Activated CD8-positive, alpha-beta T cell treated with anti-CD3 and anti-CD28 coated beads, Interleukin-2, amount 10 ng/mL, durations not matched to agents 7 days and 5 days (primary cell): ENCODE measurements at places on chromosomes 7 and 10.
A peak's percentile ranks its signal among the peaks of the same experiment; 100 is the strongest.

DNA sequence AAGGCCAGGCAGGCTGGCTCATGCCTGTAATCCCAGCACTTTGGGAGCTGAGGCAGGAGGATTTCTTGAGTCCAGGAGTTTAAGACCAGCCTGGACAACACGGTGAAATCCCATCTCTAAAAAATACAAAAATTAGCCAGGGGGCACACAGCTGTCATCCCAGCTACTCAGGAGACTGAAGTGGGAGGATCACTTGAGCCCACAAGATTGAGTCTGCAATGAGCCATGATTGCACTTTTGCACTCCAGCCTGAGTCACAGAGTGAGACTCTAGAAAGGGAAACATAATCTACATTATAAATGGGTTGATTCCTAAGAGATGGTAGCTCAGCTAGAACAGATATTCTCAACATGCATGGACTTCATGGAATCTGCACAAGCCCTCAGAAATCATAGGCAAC is 6.3 kb upstream of the LIPF start:
- DNase-seq, result no peak

GRCh38 chr10:111186358-111186757 is 109.5 kb downstream of the ADRA2A start:
- no peak for DNase-seq

- no peak for DNase-seq
Measured at GRCh38 chr10:45433716-45434469, 59.9 kb downstream of the ALOX5 start.

DNA sequence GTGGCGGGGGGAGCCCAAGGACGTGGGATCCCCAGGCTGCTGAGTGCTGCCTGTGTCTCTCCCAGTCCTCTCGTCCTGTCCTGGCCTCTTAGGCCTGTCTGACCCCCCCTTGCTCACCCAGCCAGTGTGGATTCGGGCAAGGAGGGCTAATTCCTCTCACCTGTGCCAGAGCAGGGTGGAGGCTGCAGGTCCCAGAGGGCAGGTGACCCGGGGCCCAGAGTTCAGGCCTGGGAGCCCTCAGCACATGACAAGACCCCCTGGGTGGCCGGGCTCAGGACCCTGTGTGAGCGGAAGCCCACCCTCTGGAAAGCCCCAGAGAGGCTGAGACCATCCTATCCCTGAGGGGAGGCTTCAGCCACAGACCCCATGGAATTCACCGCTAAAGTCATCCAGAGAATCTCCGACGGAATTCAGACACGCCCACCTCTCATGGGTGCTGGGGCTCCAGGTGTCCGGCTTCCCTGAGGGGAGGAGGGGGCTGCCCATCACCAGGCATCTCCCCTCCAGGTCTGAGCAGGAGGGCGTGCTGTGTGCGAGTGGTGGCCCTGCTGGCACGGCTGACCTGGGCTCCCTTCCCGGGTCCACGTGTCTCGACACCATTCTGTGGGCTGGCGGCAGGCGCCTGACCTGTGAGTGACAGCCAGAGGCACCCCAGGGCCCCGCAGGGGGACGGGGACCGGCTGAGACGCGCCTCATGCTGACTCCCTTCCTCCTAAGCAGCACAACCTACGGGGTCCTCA is 5.0 kb downstream of the KNDC1 start:
- DNase-seq, result no peak

DNA sequence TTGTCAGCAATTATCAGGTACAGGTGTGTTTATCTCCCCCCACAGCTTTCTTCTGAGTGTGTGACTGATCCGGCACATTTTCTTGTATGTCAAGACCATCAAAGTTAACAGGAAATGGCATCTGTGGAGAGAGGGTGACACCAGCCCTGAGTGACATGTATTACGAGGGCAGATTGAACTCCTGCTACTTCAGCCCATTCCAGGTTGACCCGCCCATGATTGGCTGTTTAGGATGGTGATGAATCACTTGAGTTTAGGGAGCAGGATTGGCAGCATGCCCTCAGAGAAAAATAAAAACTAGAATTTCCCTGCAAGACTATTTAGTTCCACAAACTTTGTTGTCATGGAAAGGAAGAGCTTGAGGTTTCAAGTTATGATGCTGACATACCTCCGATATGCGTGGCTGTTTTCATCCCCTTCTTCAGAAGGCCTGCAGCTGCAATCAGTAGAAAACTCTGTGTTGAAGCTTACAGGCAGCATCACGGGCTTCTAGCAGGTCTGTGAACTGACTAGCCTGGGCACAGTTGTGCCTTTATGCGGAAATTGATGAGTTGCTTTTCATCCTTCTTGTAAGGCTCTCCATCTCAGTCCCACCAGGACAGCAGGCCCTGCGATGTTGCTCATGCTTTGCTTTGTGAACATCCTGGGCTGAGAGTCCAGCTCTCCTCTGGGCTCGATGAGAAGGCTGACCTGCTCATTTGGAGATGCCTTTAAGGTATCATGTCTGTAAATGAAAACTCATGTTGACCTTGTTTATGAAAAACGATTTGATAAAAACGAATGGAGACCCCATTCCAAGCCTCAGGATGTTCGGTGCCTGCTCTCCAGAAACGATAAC is 8.0 kb upstream of the CELF2 start:
- DNase-seq, result no peak

DNA sequence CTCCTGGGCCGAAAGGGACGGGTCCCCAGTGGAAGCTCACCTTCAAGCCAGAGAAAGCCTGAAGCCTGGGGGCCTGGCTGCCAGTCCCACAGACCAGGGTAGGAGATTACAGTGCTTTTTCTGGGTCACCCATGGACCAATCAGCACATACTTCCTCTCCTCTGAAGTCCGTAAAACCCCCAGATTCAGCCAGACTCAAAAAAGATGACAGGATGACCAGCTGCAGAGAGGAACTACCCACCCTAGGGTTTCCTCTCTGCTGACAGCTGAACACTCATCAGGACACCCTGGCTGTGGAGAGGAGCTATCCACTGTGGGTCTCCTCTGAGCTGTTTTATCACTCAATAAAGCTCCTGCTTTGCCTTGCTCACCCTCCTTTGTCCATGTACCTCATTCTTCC is 78.0 kb downstream of the SAMD9 start:
- no peak for DNase-seq

DNA sequence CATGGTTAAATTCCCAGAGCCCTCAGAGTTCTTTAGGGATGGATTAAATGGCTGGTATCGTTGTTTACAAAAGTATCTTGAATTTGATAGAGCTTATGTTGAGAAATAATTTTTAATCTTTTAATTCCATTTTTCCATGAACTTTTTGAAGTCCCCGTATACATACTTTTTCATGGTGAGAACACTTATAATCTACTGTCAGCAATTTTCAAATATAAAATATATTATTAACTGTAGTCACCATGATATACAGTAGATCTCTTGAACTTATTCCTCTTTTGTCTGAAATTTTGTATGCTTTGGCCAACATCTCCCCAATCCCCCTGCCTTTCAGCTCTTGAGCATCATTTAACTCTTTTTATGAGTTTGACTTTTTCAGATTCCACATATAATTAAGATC is 9.4 kb downstream of the EFCAB10 start:
- DNase-seq, result no peak

DNA sequence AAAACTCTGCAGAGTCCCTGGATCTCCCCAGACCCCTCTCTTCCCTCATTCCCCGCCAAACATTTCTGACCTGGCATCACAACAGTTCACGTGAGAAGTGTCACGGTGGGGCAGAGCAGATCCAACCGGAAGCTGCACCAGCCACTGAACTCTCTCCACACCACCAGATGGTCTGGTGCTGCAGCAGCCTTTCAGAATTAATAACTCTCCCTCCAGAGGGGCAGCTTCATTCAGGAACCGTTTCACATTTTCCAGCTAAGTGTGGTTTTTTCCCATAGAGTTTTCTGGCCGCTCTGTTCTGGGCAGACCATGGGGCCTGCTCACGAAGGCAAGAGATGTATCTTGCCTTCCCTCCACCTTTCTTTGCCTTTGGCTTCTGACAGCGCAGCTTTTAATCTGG is 486.7 kb upstream of the GALNT17 start:
- DNase-seq, result no peak

DNA sequence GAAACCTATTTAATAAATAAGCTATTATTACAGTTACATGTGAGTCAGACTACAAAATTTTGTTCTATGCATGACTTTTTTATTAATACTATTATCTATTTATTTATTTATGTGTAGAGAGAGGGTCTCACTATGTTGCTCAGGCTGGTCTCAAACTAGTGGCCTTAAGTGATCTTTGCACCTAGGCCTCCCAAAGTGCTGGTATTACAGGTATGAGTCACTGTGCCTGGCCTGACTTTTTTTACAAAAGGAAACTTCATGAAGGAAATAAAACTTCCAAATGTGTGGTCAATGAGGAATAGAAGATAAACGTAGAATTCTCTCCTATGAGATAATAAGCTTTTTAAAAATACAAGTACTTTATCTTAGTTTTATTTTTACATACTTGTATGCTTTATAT is 19.0 kb downstream of the COL28A1 start:
- no peak for DNase-seq

DNA sequence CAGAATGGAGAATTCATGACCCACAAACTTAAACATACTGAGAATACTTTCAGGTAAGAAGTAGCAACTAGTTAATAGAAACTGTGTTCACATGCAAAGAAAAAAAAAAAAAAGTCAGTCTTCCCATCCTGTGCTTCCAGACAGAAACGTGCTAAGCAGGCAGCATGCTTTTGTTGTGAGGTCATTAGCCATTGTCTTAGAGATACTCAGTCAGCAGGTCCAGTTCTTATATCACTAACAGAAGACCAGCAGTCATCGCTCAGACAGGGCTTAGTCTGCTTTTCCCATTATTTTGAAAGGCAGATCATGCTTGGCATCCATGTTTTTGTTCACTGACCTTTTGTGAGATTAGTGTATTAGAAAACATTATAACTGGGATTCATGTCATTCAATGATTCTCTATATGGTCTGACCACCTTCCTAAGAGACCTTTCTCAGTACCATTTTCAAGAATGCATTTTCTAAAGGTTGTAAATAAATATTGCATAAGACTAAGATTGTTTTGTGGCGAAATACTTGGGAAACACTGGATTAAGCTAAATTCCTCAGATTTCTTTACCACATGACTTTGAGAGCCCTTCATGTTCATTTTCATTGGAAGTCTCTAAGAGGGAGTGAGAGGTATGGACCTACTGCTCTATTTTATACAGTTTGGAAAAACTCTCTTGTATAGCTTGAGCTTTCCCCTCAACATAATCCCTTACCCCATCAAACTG is 45.0 kb upstream of the AGBL3 start:
- no peak for DNase-seq

DNA sequence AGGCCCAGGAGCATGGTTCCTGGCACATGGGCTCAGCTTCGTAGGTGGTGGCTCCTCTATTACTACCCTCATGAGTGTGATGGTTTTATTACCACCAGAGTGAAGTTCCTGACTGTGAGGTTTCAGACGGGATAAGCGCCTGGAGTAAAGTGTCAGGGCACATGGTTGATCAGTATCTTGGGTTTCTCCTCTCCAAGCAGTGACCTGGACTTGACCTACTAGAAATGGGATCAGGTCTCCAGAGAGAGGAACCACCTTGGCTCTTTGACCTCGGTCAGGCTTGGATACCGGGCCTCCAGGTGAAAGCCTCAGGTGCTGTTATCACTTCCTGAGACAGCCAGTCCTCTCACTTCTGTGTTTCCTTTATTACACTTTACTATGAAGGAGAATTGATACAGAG is 67.7 kb downstream of the GRK5 start:
- no peak for DNase-seq

- DNase-seq, result no peak
Measured at GRCh38 chr10:127194599-127194998, 1.8 kb downstream of the INSYN2A start.

- DNase-seq, result no peak
Measured at GRCh38 chr7:108282427-108282996, 152.4 kb upstream of the LAMB4 start.

- no peak for DNase-seq
Measured at GRCh38 chr7:26147030-26147429, 5.0 kb upstream of the NFE2L3 start.

- DNase-seq, result no peak
Measured at GRCh38 chr7:139981511-139981895, 81.2 kb downstream of the PARP12 start.

DNA sequence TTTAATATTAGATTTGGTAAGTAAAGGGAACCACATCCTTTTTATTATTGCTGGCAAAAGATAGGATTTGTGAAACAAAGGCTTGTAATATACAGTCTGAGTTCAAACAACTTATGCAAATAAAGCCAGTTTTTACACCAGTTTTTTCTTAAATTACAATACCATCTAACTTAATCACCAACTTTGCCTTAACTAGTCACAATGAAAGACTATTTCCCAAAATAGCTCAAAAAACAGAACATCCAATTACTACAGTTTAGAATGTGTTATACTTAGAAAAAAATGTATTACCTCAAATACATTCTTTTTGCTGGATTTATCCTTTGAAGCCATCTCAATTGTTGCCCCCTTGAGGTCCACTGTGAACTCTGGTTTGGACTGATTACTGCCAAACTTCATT is 108.5 kb downstream of the ARHGAP12 start:
- no peak for DNase-seq

GRCh38 chr7:117495308-117495707 is 15.5 kb downstream of the CFTR start:
- DNase-seq, result no peak

DNA sequence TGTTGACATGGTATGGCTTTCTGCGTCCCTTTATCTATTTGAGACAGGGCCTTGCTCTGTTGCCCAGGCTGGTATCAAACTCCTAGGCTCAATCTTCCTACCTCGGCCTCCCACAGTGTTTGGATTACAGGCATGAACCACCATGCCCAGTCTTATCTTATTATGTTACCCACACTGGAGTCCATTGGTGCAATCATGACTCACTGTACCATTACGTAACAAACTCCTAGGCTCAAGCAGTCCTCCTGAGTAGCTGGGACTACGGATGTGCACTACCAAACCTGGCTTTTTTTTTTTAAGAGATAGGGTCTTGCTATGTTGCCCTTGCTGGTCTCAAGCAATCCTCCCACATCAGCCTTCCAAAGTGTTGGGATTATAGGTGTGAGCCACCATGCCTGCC is 66.7 kb downstream of the CCDC3 start:
- peak; percentile 3 for DNase-seq

GRCh38 chr10:71334221-71334791 is 15.2 kb downstream of the SLC29A3 start:
- no peak for DNase-seq

- no peak for DNase-seq
Measured at GRCh38 chr7:125147047-125147446, 217.4 kb upstream of the POT1 start.

DNA sequence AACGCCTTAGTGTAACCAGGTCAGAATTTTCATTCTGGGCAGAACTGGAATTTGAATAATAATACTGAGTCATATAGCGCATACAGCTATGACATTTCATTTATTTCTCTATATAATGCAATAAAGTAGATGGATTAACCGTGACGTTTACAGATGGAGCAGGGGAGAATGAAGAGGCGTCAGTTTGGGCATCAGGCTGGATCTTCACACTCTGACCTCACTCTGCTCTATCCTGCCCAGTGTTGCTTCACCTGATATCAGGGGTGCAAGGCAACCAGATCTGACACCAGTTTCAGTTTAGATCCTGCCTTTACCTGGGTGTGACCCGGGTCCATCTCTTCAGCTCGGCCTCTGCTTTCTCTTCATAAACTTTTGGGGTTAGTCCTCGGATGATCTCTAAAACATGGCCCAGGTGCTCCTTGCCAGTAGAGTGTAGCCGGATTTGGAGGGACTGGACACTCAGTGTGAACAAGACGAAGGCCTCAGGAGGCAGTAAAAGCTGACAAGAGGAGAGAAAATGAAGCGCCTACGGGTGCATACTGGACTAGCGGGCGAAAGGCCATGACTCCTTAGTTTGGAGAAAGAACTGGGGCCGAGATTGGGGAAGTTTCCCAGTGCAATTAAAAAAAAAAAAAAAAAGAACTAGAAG is 1.4 kb upstream of the ZYX start:
- peak; percentile 51 for DNase-seq

GRCh38 chr7:20114468-20114867 is 102.7 kb downstream of the MACC1 start:
- DNase-seq, result peak; percentile 33
